ENCODE measurements at places on chromosomes 6 and 20.

DNA sequence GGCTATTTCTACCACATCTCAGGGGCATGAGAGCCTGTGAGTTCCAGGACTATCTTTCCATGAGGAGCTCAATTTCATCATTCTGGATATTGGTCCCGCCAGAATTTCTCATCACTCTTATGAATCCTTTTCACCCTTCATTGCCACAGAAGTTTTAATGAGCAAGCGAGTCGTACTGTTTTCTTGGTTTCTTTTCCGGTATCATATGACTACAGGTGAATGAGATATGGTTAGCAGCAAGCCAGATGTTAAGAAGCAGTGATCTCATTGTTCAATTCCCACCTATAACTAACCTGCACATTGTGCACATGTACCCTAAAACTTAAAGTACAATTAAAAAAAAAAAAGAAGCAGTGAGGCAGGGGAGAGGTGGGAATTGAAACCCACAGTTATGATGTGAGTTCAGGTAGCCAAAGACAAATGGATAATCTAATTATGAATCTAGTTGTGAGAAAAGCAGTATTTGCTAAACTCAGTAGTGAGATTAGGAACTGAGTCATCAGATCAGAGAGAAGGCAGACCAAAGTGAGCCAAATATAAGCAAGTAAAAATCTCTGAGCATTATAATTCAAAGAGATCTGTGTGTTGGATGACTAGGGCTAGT lies 78.0 kb upstream of the ELOVL5 start:
- DNase-seq = no peak

- DNase-seq = no peak
Measured at GRCh38 chr6:155595284-155595683, 139.6 kb upstream of the NOX3 start.

DNA sequence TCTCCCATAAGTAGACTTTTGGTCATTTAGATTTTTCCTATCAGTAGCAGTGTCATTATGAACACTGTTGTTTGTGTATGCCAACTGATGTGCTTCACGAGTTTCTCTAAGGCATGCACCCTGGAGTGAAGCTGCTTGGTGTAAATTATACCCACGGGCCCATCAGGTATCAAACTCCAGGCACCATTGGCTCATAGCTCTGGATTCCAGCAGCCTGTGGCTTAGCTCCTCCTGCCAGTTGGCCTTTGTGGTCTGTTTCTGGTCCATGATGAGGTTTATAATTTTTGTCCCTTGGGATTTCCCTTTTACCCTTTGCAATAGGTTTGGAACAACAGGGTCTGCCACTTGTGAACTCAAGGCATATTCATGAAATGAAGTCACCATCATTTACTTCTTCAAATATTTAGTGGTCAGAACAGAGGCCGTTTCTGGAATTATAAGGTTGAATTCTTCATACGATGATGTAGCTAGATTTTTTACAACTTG lies 350.5 kb downstream of the PRL start:
- no peak for DNase-seq

- no peak for DNase-seq
Measured at GRCh38 chr6:110342759-110343158, 15.4 kb downstream of the METTL24 start.

DNA sequence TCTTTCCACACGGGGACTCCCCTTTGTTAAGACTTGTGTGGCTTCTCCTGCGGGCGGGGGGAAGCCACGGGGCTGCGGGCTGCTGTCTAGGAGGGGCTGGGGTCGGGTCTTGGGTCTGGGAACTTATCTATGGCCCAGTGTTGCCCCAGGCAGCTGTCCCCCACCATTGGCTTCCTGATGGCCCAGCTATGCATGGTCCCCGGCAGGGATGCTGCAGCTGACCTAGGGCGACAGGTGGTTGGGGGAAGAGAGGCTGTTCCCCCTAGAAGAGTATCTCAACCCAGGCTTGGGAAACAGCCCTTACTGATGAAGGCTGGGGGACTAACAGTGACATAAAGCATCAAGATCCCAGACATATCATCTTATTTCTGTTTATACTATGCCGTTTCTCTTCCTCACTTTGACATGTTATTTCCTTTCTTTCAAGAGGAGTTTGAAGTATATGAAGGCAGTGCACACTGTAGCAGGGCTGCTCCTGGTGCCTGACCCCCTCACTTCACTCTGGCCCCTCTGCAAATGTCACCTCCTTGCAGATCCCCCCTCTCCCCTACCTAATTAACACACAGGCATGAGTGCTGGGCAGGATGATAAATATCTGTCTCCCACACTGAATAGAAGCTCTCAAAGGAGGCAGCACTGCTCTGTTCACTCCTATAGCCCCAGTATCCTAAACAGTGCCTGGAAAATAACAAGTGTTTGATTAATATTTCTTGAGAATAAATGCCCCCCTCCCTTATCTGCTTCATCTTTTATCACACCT lies 87.0 kb downstream of the HIVEP2 start:
- DNase-seq = no peak

DNA sequence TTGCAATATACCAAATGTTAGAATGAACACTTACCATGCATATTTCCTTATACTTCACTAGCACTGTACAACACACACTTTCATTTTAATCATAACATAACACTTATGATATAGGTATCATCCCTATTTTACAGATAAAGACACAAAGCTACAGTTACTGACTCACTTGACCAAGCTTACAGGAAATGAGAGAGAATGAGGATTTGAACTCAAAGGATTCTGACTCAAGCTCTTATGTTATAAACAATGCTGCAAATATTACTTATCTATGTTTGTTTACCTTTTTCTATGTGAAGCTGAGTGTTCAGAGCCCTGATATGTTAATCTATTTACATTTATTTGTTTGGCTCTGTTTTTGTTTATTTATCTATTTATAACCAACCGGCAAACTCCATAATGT lies 245.4 kb downstream of the PTPRK start:
- no peak for DNase-seq

- no peak for DNase-seq
Measured at GRCh38 chr6:22102671-22103070, 194.2 kb downstream of the PRL start.

GRCh38 chr6:31114541-31114878 lies at the start of gene PSORS1C1:
Gene PSORS1C1 (plus strand): TSS chr6:31114800. CDS start chr6:31129633, 14,833 bp downstream.
- no peak for DNase-seq

DNA sequence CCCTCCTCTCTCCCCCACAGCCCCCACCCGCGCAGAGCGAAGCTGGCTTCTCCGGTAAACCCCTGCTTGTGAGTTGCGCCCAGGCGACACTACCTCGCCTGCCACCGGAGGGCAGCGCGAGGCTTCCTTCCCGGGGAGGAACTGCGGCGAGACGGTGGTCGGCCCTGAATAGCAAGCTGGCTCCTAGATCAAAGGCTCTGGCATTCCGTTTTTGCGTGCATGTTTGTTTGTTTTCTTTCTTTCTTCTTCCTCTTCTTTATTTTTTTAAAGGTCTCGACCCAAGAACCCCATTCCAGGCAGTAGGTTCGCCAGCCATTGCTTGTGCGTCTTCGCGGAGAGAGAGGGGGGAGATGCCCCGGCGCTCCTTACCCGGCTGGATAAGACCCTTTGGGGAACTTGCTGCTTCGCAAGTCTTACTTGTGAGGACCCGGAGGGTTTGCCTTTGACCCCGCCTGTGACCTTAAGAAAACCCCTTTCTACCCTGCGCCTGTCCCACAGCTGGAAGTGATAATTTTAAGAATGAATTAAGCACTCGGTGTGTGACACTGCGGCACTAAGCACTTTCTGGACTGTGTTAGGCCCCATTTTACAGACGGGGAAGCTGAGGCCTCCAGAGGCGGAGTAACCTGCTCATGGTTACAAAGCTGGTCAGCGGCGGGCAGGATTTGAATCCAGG lies 92.7 kb upstream of the SIRPA start:
- DNase-seq = no peak
